ENCODE measurements at places on chromosomes 4 and X.

- DNase-seq: no peak
These were observed 59.2 kb upstream of the PARM1 start for GRCh38 chr4:74873545-74874301.

DNA sequence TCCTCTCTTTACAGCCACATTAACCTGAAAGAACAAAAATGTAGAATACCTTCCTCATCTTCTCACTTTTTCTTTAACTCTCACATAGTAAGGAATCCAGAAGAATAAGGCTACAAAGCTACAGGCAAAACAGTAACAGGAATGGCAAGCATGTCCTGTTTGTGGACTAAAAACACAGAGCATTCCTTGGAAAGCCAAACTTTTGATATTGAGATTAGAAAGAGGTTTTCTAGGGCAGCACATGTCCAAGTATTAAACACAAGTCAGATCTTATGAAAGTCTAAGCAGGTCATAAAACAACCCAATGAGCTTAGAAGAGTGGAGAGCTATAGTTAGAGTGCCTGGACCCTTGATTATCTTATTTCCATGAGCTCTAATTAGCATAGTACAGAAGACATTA is 58.2 kb upstream of the FAM9C start:
- DNase-seq: no peak

DNA sequence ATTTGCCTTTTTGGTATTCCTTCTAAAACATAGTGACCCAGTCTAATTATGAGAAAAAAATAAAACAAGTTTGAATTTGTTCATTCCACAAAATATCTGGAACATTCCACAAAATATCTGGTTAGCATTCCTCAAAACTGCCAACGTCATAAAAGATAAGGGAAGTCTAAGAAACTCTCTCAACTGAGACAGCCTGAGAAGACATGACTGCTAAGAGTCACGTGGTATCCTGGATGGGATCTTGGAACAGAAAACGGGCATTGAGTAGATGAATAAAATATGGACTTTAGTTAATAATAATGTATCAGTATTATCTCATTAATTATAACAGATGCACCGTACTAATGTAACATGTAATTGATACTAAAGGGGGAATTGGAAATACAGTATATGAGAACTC is 280.9 kb downstream of the ARAP2 start:
- DNase-seq: no peak

DNA sequence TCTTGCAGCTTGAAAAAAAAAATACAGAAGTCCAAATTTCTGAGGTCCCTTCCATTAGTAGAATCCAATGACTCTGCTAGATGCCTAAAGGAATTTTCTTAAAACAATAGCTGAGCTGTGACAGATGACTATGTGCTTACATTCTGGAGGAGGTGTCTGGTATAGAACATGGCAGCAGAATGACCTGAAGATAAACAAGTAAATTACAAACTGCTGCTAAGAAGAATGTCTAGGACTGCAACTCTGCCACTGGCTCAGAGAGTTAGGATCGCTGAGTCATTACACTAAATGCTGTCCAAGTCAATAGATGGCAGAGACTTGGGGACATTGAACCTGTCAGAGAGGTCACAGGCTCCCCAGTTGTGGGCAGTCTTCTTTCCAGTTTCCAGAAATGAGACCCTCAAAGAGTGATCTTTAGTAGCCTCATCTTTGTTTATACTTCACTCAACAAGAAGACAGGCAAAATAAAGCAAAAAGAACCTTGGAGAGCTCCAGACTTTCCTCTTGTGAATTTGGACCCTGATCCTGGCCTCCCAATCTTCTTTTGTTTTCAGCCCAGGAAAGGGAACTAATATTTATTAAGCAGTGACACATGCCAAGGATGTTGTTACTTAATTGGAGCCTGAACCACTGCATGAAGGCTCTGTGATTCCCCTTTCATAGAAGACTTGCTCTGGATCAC is 56.4 kb upstream of the SCML1 start:
- no peak for DNase-seq

Data from CD4-positive, alpha-beta T cell treated with Interleukin-17A for 4 hours (primary cell).